CD8-positive, alpha-beta memory T cell (primary cell): ENCODE measurements at places on chromosomes 3 and 15.

GRCh38 chr15:60752973-60753720 is 274.2 kb upstream of the ICE2 start:
- no peak for DNase-seq

DNA sequence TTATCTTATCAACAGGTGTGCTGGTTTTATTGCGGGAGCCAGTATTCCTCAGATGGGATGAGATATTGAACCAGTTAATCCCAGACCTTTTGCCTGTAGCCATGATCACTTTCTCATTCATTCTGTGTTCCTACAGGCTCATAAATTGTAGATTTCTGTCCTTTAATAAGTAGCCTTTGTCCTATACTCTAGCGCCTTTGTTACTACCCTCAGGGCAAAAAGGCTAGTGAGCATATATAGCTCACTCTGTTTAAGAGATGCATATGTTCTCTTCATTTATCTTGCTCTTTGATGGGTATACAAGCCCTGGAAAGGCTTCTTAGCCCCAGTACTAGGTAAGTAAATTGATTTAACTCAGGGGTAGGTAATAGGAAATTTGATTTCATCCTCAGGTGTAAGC is 95.1 kb downstream of the OXSM start:
- no peak for DNase-seq

DNA sequence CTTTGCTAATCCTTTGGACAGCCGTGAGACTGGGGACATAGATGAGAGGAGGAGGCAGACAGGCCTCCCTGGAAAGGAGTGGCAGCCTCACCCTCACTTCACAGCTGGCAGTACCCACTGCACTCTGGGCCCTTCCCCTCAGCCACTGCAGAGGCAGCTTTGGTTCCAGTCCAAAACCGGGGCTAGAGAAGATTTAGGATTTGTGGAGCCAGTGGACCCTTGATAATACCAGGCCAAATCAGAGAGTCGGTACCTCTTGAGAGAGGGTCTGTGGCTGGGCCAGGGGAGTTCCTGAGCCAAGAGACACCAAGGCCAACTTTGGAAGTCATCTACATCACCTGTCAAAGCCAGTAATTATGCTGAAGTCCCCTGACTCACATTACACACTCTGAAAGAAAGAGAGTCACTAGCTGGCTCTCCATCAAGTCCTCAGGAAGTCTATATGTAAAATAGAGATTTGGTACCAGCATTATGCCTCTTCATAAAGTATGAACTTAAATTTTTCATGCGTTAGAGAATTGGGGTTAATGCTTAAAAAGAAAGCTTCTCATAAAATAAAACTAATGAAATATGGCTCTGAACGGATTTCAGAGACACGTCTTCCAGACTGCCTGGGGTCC is 244.1 kb upstream of the SEMA6D start:
- no peak for DNase-seq

- no peak for DNase-seq
These were observed 4.5 kb downstream of the CFAP44 start for GRCh38 chr3:113436809-113437208.

DNA sequence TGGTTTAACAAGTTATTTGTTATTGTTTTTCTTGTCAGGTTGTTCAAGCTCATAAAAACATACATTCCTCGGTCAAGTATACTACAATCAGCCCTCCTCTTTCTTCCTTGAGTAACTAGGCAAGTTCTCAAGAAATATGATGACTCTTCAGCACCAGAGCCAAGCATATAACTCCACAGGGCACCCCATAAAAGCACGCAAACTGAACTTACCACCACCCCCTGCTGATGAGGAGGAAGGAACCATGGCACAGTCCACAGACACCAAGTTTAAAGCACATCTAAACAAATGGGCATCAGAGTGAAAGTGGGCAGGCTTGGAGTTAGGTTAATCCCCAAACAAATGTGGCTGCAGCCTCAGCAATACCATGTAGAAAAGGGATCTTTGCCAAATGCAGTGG is 5.3 kb downstream of the IP6K2 start:
- no peak for DNase-seq

- DNase-seq: peak; percentile 42
These were observed 7.7 kb downstream of the BCL6 start for GRCh38 chr3:187737368-187738070.

GRCh38 chr3:21067031-21067813 is 683.8 kb downstream of the ZNF385D start:
- no peak for DNase-seq

GRCh38 chr15:52559575-52559974 is 9.3 kb downstream of the ARPP19 start:
- DNase-seq: no peak

DNA sequence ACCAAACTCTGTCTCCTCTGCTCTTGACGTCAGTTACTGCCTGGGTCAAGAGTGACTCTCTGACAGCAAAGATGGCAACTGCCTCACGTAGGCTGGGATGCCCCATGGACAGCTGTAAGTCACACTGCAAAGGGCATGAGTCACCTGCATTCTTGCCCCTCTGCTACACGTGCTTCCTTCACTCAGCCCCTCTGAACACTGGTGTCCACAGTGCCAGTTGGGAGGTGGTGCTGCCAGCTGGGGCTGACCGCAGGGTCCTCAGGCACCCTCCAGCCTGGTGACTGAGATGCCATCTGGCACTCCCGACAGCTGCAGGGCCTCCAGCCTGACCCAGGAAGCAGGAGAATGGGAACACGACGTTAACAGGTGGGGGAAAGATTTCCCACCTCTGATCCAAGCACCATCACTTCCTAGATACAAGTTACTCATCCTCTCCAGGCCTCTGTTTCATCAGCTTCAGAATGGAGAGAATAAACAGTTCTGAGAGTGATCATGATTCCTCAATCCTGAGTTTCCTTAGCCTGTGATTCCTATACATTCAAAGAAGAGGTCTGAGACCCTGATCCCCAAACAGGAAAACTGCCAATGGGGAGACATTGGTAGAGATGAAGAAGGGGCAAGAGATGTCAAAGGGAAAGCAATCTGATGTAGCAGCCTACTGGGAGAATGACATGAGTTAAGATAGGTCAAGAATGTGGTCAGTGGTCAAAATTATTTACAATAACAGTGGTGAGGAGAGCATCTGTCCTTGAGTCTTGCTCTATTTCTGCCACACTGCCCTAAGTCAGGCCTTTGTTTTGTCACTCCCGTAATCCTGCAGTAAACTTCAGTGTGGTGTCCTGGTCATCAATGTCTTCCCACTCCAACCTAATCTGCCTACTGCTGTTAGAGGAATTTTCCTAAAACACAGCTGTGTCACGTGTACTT is 86.1 kb upstream of the BCL6 start:
- DNase-seq: no peak

DNA sequence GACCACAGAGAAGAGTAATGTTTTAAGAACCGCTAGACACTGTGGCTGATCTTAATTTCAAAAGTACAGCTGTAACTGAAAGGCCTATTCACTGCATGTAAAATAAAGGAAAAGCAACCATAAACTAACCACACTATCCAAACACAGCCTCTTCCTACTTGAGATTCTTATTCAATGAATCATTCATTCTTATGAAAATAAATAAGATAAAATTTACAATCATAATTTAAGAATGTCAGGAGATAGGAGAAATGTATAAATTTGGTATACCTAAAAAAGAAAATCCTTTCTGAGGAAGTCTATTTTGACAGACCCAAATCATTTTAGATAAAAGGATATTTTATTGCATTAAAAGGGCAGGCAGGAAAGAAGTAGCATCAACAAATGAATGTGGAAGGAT is 533.5 kb upstream of the ZNF385D start:
- no peak for DNase-seq

GRCh38 chr3:23051240-23052140 is 151.6 kb upstream of the UBE2E2 start:
- no peak for DNase-seq

DNA sequence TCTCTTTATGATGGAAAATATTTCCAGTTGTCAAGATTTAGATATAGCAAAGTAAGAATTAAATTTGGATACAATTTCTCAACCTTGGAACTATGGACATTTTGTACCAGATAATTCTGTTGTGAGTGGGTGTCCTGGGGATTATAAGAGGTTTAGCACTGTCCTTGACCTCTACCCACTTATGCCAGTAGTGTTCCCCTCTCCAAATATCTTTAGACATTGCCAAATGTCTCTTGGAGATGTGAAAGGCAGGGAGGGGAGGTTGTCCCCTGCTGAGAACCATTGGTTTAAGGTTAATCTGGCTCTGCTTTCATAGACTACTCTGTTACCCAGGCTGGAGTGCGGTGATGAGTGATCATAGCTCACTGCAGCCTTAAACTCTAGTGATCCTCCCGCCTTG is at the start of gene EBLN2:
Gene EBLN2 (plus strand): TSS at position 244 of the 400 bp plus-strand sequence. CDS start 423 bp downstream, outside the sequence.
- no peak for DNase-seq

DNA sequence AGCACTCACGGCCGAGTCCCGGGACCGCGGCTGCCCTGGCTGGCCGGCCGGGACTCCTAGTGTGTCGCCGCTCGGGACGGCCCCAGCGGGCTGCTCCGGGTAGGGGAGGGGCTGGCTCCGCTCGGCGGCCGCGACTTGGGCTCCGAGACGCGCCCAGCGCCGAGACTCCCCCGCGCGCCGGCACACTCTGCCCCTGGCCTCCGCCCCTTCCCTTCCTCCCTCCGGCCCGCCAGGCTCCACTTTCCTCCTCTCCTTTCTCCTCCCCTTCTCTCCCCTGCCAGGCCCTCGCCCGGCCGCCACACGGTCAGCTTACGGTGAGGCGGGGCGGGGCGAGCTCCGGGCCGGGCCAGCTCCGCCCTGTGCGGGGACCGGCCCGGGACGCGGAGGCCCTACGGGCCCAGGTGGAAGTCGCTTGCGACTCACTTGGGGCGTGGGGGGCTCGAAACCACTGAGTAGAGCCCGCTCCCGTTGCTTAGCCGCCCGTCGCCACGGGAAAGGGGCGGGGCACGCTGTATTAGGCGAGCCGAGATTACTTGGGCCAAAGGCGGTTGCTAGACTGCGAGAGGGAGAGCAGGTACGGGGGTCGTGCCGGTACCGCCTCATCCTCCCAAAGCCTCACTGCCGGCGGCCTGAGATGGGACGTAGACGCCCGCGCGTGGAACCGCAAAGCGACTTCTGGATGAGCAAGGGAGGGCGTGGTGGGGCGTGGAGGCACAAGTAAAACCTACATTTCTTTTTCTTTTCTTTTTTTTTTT is at the start of gene ITGB5:
Gene ITGB5 (minus strand): TSS at position 189 of the 755 bp plus-strand sequence. CDS start 365 bp downstream, outside the sequence.
- peak; percentile 14 for DNase-seq

- DNase-seq: no peak
These were observed 12.3 kb downstream of the CACNA1D start for GRCh38 chr3:53506763-53507145.

DNA sequence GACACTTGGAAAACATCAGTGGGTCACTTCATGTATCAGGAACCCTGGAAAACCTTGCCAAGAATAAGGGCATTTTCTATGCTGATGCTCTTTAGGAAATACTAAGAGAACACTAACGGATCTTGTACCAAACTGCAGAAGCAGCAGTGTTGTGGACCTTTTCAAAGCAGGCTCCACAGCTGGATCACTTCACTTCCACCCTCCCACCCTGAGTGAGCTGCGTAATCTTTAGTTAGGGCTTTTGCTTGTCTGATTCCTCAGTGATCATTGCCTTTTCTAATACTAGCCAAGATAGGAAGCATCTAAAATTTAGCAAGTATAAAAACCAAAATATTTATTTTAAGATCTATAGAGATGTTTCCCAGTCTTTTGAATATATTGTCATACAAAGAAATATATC is 229.0 kb downstream of the EPHA6 start:
- DNase-seq: no peak

- DNase-seq: no peak
These were observed 33.3 kb upstream of the ATG7 start for GRCh38 chr3:11238880-11239279.

DNA sequence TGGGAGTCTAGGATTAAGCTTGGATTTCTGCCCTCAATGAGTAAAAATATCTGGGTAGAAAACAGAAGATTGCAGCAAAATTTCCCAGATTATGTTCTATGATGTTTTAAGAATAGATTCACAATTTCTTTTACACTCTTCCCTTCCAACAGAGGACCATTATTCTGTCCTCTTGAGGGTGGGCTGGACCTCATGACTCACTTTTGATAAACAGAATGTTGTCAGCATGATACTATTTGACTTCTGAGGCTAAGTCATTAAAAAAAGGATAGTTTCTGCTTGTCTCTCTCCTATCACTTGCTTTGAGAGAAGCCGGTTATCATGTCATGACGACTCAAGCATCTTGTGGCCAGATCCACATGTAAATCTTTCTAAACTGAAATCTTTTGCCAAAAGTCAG is 396.2 kb upstream of the CDIN1 start:
- DNase-seq: no peak

GRCh38 chr3:145752576-145752975 is 408.4 kb downstream of the PLOD2 start:
- no peak for DNase-seq

GRCh38 chr3:23111797-23112196 is 91.3 kb upstream of the UBE2E2 start:
- no peak for DNase-seq

DNA sequence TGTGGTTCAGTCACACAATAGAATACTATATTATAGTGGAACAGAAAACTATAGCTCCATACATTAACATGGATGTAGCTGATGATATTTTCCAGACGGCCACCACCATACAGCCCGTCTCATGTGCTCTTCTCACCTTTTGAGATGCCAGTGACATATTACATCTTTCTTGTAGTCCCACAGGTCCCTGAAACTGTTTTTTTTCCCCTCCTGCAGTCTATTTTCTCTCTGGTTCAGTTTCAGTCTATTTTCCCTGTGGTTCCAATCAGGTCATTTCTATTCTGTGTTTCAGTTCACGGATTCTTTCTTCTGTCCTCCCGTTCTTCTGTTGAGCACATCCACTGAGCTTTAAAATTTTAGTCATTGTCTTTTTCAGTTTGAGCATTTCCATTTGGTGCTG is 72.2 kb downstream of the PPCDC start:
- DNase-seq: no peak

GRCh38 chr15:50046867-50047266 is 72.2 kb downstream of the ATP8B4 start:
- no peak for DNase-seq
